T-helper 22 cell (primary cell): ENCODE measurements at places on chromosomes 5 and 9.
A peak's percentile ranks its signal among the peaks of the same experiment; 100 is the strongest.

GRCh38 chr5:27516437-27516836 lies 478.1 kb upstream of the CDH9 start:
- DNase-seq = no peak

GRCh38 chr5:83450967-83451248 lies 20.6 kb upstream of the VCAN start:
- no peak for DNase-seq

GRCh38 chr9:7980691-7981289 lies 181.2 kb upstream of the DMAC1 start:
- DNase-seq = no peak

- no peak for DNase-seq
Observed at GRCh38 chr5:107090506-107090905, 580.2 kb downstream of the EFNA5 start.

- DNase-seq = no peak
Observed at GRCh38 chr5:167296661-167297060, 994.8 kb upstream of the WWC1 start.

GRCh38 chr5:138349852-138350562 lies 2.5 kb upstream of the KDM3B start:
- no peak for DNase-seq

GRCh38 chr5:95647886-95648860 lies 1.6 kb downstream of the RFESD start:
- no peak for DNase-seq

DNA sequence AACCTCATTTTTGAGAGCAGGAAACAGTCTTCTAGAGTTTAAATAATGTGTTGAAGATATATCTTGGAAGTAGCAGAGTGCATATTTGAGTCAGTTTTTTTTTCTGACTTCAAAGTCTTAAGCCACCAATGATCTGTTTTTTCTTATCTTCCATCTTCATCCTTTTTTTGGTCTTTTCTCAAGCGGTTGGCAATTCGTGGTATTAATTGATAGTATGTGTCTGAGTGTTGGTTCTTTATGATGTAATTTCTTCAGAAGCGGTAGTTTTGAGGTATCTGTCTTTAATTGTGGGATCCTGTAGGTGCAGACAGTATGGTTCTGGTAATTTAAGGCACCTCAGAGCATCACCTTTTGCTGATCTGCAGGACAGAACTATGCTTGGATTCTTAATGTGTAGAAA lies 3.9 kb downstream of the CSNK1G3 start:
- no peak for DNase-seq

GRCh38 chr5:177440211-177440989 lies 6.2 kb upstream of the PRR7 start:
- DNase-seq = peak; percentile 79

GRCh38 chr5:75053304-75054133 lies 1.2 kb upstream of the GCNT4 start:
- DNase-seq = peak; percentile 34

DNA sequence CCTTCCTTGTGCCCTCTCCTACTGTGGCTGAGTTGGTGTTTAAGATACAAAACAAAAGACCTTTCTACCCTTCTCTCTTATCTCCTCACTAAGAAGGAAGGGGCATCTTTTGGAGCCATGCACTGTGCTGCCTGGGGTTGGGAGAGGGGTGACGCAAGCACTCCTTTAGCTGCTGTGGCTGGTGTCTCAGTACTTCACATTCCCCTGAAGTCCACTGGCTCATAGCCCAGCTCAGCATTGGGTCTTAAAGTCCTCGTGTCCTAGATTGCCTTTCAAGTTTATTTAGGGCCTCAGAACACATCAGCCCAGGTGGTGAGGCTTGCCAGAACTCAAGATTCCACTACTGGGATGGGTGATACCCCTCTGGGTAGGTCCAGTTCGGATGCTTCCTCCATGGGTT lies 325.9 kb upstream of the CYLC2 start:
- DNase-seq = no peak

DNA sequence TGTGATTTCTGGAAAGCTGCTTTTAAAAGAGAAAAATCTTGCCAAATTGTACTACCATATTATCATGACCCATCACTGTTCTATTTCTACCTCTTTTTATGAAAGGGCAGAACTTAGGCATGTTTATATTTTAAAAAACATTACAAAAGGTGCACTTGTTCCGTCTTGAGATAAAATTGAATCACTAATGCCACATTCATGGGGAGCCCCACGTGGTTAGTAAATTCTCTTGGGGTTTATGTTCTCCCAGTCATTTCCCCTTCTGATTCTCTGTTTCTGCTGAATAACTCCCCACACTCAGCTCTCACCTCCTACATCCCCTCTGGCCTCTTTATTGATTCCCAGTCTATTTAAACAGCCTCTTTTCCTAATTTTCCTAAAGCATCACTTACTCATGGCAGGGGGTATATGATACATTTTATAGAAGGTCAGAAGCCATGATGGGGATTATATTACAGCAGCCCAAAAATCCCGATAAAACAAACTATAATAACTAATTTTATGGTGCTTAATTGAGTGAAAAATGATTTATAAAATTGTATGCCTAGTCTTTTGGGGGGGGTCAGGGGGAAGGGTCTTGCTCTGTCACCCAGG lies 19.7 kb upstream of the VLDLR start:
- no peak for DNase-seq

DNA sequence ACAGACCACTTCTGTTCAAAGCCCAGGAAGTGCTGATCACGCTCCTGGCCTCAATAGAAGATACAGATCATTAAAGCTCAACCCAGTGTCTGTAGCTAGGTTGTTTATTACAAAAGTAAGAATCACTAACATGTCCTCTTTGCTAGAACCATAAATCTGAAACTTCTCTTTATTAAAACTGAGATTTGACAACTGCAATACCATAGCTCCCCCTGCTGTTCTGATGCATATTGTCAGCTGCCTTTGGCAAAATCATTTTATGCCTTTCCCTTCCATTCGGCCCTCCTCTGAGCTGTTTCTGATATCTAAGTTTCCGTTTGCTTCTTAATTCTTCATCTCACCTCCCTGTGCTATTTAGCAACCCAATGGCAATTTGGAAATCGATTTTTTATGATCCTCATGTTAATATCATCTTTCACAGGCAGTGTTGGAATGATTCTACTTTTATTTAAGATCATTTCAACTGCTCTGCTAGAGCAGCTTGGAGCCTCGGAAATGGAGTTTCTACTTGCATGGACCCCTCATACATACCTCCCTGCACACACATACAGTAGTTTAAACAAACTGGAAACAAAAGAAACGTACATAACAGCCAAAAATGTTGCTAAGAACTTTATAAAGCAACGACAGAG lies 998.8 kb downstream of the MAT2B start:
- no peak for DNase-seq

DNA sequence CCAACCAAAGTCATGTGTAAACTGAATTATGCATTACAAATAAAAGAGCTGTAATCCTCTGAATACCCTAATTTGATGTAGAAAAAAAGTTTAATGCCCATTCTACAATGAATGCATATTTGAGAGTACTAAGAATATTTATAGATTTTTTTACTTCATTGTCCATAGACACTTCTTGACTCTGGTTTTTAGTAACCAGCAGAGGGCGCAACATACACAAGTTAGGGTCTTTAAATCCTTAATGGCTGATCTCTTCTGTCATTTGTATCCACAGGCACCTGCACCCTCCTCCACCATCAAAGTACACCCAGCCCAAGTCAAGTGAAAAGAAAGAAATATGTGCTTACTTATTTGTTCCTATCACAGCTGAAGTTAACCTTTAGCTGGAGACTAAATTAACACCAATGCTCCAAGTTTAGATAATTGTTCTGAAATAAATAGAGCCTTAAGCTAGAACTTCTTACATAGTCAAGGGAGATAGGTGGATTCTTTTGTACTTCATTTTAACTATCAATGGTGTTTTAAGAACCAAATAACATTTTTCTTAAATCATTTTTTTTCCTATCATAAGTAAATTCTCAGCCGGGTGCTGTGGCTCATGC lies 524.2 kb upstream of the DAB2 start:
- DNase-seq = peak; percentile 19

- DNase-seq = no peak
Observed at GRCh38 chr9:83106263-83106662, 43.3 kb upstream of the RASEF start.

DNA sequence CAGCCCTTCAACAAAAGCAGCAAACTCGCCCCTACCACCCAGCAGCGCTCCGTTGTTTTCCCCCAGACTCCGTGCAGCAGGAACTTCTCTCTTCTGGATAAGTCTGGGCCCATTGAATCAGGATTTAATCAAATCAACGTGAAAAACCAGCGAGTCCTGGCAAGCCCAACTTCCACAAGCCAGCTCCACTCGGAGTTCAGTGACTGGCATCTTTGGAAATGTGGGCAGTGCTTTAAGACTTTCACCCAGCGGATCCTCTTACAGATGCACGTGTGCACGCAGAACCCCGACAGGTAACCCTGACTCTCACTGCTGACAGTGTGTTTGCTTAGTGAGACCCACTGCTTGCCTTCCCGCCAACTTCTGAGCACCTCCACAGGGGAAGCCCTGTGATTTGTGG lies 81.8 kb downstream of the PRDM6 start:
- DNase-seq = no peak

- DNase-seq = no peak
Observed at GRCh38 chr5:165263536-165263935, 1758.1 kb downstream of the MAT2B start.

GRCh38 chr5:134103397-134103796 lies 11.1 kb upstream of the TCF7 start:
- peak; percentile 23 for DNase-seq

DNA sequence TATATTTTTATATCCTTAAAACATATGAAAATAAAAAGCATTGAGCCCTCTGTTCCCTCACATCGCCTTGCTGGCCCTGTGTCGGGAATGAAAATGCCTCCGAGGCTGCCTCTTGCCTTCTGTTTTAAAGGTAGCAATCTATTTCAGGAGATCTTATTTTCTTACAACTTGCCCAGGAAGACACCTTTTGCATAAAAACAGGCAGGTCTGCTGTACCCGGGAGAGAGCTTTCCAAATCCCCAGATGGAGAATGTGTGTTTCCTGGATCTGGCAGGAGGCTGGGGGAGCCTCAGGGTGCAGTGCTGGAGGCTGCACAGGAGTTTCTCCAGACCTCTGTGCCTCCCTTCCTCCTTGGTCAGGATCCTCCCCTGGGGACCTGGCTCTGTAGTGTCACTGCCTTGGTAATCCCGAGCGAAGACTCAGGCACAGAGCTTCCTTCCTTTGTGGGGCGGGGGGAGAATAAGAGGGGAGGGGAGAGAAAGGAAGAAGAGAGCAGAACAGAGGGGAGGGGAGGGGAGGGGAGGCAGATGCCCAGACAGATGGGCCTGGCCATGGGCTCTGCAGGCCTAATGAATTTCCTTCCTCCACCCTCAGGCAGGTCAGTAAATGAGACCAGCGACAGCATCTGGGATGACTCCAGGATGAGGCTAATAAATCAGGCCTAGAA lies 104.0 kb upstream of the BOD1 start:
- no peak for DNase-seq

- no peak for DNase-seq
Observed at GRCh38 chr5:149486726-149487635, 64.3 kb downstream of the CSNK1A1 start.

- no peak for DNase-seq
Observed at GRCh38 chr5:90645024-90645610, 86.5 kb downstream of the ADGRV1 start.

DNA sequence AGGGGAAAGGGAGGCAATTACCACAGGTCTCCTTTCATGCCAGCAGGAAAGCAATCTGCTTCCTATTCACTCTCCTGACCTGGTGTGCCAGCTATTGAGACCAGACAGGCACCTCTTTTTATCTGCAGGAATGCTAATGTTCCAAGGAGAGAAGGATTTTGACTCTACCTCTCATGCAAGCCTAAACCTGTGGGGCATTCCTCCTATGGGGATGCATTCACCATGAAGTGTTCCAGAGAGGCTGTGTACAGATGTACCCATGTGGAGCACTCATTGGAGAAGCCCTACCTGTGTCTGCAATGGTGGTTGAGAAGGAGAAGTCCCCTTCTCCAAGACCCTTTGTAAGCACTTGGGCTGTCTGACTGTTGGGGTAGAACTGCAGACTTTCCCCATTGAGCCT lies 45.4 kb upstream of the EDIL3 start:
- DNase-seq = no peak

- DNase-seq = no peak
Observed at GRCh38 chr9:136527131-136527530, 18.7 kb downstream of the NOTCH1 start.

GRCh38 chr5:171862624-171863023 lies 77.0 kb downstream of the SMIM23 start:
- no peak for DNase-seq

GRCh38 chr5:151155775-151156506 lies 1.6 kb downstream of the ANXA6 start:
- no peak for DNase-seq

DNA sequence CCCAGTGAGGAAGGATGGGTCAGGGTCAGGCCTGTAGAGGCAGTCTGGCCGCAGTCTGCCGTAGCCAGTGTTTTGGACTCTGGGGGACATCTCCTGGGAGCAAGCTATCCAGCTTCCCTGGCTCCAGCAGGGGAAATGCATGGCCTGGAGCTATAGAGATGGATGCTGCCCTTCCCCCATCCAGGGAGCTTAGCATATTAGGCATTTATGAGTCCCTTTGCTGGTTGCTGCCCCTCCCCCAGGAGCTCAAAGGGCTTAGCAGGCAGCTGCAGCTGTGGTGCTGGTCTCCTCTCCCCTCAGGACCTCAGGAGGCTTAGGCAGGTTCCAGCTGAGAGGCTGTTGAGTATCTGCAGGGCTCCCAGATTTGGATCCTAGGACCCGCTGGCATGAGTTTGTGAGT lies 1158.7 kb downstream of the DTWD2 start:
- DNase-seq = no peak

DNA sequence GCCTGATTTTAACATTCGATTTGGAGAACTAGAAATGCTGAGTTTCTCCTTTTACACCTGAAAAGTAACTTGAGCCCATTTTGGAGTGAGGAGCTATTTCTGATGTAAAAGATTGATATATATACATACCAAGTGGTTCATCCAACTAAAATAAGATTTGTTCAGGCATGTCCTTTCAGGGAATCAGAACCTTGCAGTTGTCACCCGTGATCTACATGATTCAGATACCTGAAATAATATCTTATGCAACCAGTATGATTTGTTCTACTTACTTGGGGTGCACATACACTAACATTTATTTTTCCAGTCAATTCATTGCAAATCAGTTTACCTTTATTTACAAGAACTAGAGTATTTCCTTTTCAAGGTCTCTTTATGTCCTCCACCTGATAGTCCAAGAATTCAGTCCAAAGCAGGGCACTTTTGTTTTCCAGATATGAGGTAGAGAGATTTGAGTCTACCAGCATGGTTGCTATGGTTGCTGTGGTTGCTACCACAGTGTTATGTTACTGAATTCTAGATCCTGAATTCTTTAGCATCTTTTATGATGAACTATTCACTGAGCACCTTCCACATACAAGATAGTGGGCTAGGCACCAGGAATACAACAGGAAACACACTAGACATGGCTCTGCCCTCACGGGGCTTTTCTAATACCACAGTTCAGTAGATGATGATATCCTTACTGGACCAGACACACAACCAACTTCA lies 49.3 kb downstream of the CCL28 start:
- no peak for DNase-seq

- DNase-seq = no peak
Observed at GRCh38 chr9:21144603-21145002, 3.0 kb upstream of the IFNW1 start.
